ENCODE measurements at places on chromosomes 7 and 10. TPM values are rescaled to one million over a fixed set of nuclear protein-coding genes. Genes with fewer than 3 reads are reported as not detected.

- H3K4me1 ChIP-seq = peaks cover 21% of the 10 kb centered on the region
- H3K27ac ChIP-seq = no peak overlapping the region
- H3K27me3 ChIP-seq = no peaks in the 10 kb centered on the region
- no peaks in the 10 kb centered on the region for H3K36me3 ChIP-seq
- no peak for DNase-seq
These were observed 252.2 kb downstream of the WDR37 start for GRCh38 chr10:1308173-1308961.

GRCh38 chr10:95788830-95789229, 32.9 kb downstream of the ENTPD1 start:
- no peaks in the 10 kb centered on the region for H3K36me3 ChIP-seq
- no peaks in the 10 kb centered on the region for H3K27me3 ChIP-seq
- H3K27ac ChIP-seq = no peak overlapping the region
- no peak overlapping the region for H3K4me3 ChIP-seq
- DNase-seq = no peak

- no peaks in the 10 kb centered on the region for H3K36me3 ChIP-seq
- H3K4me1 ChIP-seq = peaks cover 22% of the 10 kb centered on the region
- no peak overlapping the region for H3K27ac ChIP-seq
- no peaks in the 10 kb centered on the region for H3K27me3 ChIP-seq
- no peak overlapping the region for H3K4me3 ChIP-seq
- no peak for DNase-seq
These were observed 17.1 kb downstream of the PLXDC2 start for GRCh38 chr10:19833170-19833824.

DNA sequence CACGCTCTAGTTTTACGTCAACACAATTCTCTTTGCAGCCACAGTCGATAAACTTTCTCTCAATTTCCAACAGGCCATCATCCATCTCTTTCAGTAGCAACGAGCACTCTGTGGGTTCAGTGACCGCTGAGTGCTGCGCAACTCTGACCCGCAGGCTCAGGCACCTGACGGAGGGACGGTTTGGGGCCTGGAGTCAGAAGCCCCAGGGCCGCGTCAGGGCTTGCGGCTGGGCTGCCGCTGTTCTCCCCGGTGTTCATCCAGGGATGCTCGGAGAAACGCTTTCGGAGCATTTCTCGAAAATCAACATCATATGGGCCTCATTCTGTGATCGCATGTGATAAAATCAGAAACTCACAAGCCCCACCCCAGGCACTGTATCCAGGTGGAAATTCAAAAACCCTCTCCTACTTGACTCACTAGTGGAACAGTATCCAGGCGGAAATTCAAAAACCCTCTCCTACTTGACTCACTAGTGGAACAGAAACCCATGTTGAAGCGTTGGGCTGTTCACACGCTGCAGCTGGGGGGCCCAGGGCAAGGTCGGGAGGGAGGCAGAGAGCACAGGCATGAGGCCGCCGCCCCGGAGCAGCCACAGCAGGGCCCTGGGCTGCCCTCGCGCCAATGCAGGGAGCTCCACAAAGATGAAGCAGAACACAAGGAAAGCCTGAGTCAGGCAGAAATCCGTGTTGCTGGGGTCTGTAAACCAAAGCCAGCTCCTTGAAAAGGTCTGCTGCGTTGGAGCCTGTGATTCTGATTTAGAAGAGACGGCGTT, 73.3 kb upstream of the NKX6-2 start:
- H3K4me3 ChIP-seq = no peak overlapping the region
- no peaks in the 10 kb centered on the region for H3K27me3 ChIP-seq
- DNase-seq = no peak
- no peaks in the 10 kb centered on the region for H3K36me3 ChIP-seq
- no peak overlapping the region for H3K27ac ChIP-seq

GRCh38 chr10:53702489-53702888, 929.9 kb upstream of the MBL2 start:
- no peaks in the 10 kb centered on the region for H3K27me3 ChIP-seq
- H3K4me1 ChIP-seq = no peaks in the 10 kb centered on the region
- H3K27ac ChIP-seq = no peak overlapping the region
- no peak overlapping the region for H3K4me3 ChIP-seq

Gene SNX10
- total RNA-seq = 2.3 TPM

Gene FAM25G
- total RNA-seq = not detected

- peaks cover 6% of the 10 kb centered on the region for H3K4me1 ChIP-seq
- H3K27ac ChIP-seq = no peak overlapping the region
- no peak overlapping the region for H3K4me3 ChIP-seq
- H3K36me3 ChIP-seq = no peaks in the 10 kb centered on the region
- DNase-seq = no peak
These were observed 34.5 kb downstream of the ATXN7L1 start for GRCh38 chr7:105841866-105842265.

DNA sequence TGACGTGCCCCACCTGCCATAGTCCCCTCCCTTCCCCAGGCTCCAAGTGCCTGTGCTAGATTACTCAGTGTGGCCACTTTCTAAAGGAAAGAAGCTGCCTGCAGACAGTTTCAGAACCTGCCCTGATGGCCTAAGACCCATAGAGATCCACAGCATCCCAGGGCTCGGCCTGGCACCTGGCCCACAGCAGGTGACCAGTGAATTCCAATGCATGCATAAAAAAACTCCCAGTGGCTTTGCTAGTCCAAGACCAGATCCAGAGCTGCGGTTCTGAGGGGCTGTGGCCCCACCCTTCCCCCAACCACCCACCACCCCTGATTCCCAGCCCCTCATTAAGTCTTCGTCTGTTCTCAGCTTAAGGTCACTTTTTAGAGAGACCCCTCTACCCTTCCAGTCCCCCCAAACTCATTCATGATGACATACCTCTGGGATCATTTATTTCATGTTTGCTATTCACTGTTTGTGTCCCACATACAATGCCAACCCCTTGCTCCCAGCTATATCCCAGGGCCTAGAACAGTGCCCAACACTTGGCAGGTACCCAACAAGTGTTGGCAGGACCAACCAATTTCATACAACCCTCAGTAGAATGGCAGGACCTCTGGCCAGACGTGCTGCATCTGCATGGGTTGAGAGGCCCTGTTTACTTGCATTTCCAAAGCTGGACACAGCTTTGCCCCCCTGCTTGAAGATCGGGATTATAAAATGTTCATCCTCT, 118.1 kb downstream of the RGS10 start:
- peaks cover 14% of the 10 kb centered on the region for H3K4me1 ChIP-seq
- H3K27ac ChIP-seq = no peak overlapping the region
- peaks cover 38% of the 10 kb centered on the region for H3K36me3 ChIP-seq
- DNase-seq = no peak

Gene CCDC172
- not detected for total RNA-seq

DNA sequence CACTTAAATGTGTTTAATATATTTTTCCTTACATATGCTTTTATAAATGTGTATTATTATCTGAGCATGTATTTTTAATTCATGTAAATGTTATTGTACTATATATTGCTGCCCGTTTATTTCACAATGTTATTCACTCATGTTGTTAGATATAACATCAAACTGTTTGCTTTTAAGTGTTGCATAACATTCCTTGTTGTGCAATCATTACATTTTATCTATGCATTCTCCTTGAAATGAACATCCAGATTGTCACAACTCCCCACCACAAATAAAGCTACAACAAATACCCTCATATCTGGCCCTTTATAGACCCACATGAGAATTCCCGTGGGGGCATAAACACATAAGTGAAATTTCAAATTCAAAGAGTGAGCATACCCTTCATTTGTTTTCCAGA, 264.2 kb downstream of the HPSE2 start:
- DNase-seq = no peak
- no peak overlapping the region for H3K4me3 ChIP-seq
- no peaks in the 10 kb centered on the region for H3K36me3 ChIP-seq

GRCh38 chr7:2698581-2699288, 10.7 kb downstream of the AMZ1 start:
- H3K27me3 ChIP-seq = no peaks in the 10 kb centered on the region
- no peak overlapping the region for H3K27ac ChIP-seq
- no peaks in the 10 kb centered on the region for H3K36me3 ChIP-seq

Gene ACTL6B
- total RNA-seq = not detected
